ENCODE measurements at places on chromosomes 5 and 9.

DNA sequence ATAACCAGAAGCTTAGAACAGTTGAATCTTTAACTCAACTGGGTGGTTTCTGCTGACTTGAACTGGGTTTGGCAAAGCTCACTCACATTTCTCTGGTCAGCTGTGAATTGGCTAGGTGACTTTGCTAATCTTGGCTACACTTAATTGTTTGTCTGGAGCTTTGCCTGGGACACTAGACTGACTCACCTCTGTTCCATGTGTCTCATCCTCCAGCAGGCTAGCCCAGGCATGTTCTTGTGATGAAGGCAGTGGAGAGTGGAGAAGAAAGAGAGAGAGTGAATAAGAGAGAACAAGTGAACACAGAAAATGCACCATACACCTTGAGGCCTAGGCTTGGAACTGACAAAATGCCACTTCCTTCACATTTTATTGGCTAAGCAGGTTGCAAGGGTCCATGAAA, 32.6 kb downstream of the SPATA31D1 start:
- DNase-seq, result no peak

- DNase-seq, result no peak
Measured at GRCh38 chr5:170960567-170960966, 98.7 kb downstream of the RANBP17 start.

DNA sequence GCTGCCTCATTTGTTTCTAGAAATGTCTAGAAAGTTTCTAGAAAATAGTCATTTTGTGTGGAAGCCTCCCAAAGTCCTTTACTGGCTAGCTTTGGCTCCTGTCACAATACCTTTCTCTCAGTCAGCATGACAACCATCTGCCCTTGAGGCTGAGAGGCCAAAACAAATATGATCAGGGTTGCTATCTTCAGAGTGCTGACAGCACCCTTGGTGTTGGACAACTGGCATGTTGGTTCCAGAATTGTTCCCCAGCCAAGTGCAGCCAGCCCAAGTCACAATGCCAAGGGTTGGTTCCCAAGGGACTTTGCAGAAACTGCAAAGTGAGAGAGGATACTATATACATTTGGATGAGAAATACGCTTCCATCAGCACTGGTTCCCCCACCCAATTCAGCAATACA, 140.9 kb upstream of the GAS1 start:
- no peak for DNase-seq

DNA sequence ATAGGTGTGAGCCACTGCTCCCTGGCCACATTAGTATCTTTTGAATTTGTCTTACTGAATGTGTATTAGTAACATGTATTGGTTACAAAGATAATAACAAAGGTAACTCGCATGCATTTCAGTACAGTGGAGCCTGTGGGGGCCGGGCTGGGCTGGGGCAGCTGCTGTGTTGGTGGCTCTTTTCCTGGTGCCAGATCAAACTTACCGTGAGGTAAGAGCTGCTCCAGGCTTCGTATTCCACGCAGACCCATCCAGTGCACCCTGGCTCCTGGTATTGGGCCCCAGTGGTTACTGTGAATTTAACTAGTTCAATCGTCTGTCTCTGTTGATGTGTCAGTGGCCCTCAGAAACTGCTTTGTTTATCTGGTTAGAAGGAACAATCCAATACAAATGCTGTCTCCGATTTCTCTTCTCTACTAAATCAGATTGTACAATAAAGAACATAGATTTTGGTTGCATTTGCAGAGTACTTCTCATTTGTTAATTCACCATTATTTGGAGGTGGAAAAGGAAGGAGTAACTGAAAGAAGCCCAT, 15.6 kb downstream of the PRRC2B start:
- no peak for DNase-seq

DNA sequence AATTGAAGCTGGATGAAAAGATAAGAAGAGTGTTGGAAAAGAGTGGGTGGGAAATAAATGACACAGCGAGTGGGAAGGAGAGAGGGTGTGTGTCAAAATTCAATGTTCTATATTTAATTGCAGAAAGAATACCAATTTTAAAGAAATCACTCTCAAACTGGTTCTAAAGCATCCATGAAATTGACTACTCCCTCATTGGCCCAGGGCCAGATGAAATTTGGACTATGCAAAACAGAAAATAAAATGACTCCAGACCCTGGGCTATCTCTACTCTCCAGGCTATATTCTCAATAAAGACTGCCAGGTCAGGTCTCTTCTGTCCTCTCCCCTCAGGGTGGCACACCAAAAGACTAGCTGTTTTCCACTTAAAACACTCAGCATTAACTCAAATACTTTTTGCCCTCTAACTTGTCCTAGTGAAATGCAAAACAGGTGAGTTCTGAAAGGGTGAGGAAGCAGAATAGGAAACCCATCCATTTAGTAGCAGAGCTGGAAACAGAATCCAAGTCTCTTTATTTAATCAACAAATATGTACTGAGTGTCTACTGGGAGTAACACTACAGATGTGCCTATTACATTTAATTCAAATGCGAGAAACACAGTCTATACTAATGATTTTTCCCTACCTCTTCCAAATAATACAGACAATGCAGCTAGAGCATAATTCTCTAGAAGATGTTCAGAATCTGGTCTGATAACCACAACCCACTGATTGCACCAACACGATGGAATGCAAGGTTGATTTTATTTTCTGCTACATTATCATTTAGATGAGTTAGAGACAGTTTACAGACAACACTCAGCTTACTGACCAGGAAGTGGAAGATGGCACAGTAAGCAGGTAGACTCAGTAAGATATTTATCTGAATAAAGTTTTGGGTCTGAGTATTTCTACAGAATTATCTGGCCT, 42.1 kb downstream of the EFCAB9 start:
- DNase-seq, result no peak

DNA sequence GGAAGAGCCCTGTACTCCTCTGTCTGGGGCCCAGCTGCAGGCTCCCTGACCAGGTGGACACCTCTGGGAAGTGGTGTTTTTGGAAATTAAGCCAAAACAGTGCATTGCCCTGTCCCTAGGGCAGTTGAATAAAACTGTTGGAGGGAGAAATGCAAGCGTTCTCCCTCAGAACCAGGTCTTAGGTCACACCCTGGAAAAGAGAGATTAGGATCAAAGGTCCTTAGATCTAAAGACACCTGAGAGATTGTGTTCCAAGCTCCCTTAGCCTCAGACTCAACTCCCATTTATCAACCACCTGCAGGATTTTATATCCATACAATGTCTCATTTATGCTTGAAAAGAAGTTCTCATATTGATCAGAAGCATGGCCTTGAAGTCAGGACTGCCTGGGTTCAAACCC, 64.8 kb downstream of the PAPPA start:
- DNase-seq, result no peak

DNA sequence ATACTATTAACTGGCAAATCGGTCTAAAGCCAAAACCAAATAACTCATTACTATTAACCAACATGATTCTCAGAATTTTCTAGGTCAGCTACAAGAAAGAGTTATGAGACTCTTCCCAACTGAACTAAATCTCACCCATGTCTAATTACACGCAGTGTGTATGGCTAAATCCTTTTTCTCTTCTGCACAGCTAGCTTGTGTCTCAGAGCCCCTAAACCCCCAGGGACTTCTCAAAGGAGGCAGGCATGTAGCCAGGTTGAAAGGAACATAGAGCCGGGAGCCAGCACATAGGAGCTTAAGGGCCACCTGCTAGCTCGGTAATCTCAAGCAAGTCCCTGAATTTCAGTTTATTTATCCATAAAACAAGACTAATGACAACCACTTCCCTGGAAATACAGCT, 2.2 kb upstream of the GZMK start:
- no peak for DNase-seq

DNA sequence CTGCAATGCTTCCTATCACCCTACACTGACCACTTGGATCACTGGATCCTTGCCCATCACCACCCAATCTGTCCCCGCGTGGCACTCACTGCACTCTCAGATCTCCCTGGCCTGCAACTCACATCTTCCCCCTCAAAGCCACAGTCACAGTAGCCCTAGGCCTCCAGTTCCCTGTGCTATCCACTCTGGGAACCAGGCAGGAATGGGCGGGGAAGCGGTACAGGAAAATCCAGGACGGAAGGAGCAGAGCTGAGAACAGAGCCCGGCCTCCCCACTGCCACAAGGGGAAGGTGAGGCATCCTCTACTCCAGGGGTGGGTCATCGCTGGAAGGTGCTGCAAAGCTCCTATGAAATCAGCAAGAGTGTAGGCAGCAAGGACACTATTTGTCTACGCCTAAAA, 102.6 kb downstream of the ESM1 start:
- DNase-seq, result no peak

- no peak for DNase-seq
Measured at GRCh38 chr5:134148986-134149539, 27.7 kb downstream of the SKP1 start.

DNA sequence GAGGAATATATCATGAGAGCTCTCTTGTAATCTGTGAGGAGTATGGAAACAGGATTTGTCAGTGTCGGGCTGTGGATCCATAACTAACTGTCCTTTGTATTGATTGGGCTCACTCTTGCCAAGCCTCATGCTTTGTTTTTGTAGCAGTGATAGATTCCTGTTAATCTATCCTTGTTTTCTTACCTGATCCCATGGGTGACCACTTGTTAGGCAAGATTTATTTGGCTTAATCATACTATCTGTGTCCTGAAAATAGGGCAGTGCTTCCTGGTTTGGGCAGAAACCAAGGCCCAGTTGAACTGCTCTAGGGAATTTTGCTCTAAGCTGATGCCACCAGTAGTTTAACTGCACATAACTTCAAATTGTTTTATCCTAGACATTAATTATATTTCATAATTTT, 6.1 kb downstream of the NDFIP1 start:
- DNase-seq, result no peak

DNA sequence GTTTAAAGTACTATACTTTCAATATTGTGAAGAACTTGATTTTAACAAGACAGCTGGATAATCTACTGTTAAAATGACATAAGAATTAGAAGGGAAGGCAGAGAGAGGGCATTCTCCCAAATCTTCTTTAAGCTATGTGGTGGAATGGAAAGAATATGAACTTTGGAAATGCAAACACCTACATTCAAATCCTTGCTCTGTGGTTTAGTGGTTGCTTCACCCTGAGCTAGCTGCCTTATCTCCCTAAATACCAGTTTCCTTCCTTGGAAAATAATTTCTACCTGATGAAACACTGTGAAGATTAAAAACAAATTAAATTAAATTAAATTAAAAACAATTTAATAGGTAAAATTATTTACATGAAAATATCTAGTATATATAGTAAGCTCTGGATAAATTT, 98.5 kb downstream of the GPR21 start:
- DNase-seq, result no peak

DNA sequence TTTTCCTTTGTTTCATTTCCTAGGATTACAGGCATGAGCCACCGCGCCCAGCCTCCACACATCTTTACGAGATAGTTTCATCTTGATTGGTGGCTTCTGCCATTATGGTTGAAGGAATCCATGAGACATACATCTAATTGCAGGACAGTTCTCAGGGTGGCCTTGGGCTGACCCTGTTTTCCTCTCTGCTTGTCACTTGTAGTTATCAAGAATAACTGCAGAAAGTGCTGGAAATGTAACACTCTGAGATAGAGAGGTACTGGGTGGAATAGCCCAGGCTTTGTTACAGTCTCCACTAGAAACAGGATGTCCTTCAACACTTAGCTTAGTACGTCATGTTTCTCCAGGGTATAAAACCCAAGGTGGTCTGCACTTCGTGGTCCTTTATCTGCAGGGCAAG, 10.7 kb downstream of the UGT3A2 start:
- no peak for DNase-seq

- no peak for DNase-seq
Measured at GRCh38 chr9:88494983-88495721, 39.8 kb upstream of the NXNL2 start.

GRCh38 chr5:123154886-123155445, 65.9 kb downstream of the PRDM6 start:
- DNase-seq, result no peak

GRCh38 chr9:25396828-25397227, 281.4 kb downstream of the TUSC1 start:
- no peak for DNase-seq

DNA sequence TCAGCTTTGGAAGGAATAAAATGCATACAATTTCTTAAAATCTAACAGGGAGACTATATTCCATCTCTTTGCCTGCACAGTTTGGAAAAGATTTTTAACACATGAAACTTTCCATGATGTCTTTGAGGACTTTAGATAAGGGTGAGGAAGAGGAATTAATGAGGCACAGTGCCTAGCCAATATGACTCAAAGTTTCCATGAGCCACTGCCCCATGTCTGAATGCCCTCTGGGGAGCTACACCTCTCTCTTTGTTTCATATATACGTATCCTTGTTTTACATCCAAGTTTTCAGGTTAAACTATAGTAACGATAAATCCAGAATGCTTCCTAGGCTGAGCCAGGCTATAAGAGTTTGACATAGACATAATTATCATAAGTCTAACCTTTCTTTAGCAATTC, 349.3 kb upstream of the TLE4 start:
- DNase-seq, result no peak

GRCh38 chr9:117821954-117822353, 117.8 kb downstream of the TLR4 start:
- DNase-seq, result no peak

DNA sequence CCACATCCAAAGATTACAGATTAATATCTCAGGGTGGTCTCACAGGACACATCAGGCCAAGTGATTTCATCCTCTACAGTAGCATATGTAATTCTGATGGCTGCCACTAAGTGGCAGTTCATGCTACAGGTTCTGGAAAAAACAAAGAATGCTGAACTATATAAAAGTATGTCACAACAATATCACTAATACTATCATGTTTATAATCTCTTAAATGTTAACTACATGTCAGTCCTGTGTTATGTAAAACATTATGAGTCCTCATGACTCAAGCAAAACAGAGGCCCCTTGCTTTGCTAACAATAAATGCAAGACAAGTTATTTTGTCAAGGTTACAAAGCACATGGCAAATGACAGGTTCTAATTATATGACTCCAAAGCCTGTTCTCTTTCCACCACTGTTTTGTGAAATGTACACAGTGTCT, 233.2 kb downstream of the FBXL17 start:
- peak; percentile 2 for DNase-seq

DNA sequence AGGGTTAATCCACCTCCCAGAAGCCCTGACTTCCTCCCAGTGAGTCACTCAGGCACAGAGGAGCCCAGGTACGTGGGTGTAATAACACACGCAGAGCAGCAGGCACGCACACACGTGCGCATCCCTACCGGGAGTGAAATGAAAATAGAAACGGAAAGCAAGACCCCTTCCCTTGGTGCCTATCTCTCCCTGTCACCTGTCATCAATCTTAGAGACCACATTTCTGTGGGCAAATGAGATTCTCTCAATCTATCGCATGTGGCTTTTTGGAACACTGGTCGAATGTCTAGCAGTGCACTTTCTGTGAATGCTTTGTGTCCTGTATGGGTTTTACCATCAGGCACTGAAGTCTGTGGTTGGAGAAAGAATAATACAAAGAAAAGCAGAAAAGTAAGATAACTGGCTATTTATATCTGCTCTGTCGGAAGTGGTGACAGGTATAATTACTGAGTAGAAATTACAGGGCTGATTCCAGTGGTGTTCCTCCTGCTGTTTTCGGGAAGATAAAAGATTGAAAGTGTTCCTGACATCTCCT, 137.7 kb upstream of the GRIA1 start:
- DNase-seq, result no peak

GRCh38 chr5:154315196-154315595, 124.7 kb downstream of the GALNT10 start:
- no peak for DNase-seq

GRCh38 chr9:106482733-106483132, 380.2 kb upstream of the ZNF462 start:
- DNase-seq, result no peak
